Activated T-helper 9 cell treated with anti-CD3 and anti-CD28 coated beads, Interleukin-2, amount 50 U/mL, for 16 hours (primary cell): ENCODE measurements at places on chromosomes 5 and 9.

DNA sequence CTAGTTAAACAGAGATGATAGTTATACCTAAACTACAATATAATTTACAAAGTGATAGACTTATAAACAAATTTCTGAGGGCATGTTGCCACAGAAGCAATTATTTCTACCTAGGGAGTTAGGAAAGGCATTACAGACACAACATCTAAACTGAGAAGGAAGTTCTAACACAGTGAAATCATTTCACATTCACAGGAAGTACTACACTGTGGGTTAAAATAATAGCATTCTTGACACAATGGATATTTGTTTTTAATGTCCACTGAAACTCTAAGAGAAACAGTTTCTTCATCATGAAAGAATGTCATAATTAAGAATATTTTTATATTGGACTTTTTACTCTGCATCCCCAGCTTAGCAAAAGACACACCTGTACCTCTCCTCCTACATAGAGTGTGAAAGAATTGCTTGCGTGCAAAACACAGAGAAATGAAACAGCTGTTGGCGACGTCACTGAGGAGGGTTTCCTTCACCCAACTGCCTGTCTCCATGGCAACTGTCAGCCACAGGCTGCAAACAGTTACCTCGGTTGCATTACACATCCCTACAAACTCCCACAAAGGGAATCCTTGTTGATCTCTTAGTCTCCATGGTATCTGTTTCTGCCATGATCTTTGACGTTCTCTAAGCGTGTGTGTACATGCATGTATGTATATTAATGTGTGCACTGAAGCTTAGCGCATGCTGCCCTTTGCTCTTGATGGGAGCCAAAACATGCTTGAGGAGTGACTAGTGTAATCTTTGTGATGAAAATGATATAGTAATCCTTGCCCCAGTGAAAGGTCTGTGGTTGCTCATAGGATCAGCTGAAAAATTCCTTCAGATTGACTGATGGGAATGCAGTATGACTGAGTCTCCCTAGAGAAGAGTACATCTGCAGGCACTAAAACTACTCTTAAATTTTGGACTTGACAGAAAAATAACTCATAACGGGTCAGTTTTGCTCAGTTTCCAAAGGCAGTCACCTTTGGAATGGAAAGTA is 168.5 kb downstream of the ACTL7B start:
- DNase-seq = no peak

GRCh38 chr5:31495336-31495735 is 36.6 kb downstream of the DROSHA start:
- no peak for DNase-seq

- no peak for DNase-seq
These were observed 243.9 kb downstream of the ARL15 start for GRCh38 chr5:54066433-54066832.

GRCh38 chr5:171646102-171647042 is 139.2 kb upstream of the SMIM23 start:
- no peak for DNase-seq

- no peak for DNase-seq
These were observed 84.0 kb upstream of the SLC25A48 start for GRCh38 chr5:135750506-135750905.

DNA sequence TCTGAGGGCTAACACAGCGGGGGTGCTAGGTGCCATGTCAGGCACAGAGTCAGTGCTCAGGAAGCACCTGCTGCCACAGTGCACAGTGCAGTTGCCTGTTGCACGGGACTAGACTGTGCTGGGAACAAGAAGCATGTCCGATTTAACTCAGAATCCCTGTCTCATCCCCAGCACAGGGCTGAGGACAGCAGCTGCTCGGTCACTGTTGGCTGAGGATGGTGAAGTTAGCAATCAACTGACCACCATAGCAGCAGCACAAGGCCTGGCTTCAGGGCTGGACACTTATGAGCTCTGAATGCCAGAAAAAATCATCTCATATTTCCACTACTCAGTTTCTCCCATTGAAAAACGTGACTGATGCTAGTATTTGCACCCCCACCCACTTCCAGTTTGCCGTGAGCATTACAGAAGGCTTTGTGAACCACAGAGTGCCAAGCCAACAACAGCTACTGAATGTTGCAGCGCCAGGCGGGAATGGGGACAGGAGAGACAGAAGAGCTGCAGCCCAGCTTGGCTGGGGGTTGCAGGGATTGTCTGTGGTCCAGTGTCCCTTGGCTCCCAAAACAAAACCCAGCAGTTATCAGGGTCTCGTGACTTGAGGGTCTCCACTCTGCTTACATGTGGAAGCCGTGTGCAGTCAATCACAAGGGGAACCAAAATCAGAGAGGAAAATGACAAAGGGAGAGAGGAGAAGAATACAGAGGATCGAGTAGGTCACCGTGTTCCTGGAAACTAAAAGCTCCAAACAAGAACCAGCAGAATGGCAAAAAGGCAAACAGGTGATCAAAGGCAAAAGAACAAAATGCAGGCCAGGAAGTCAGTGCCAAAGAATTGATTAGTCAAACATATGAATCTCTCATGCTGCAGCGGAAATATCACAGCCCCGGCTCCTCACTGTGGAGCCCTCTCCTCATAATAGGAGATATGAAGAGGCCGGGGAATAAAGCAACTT is 155.6 kb downstream of the CRB2 start:
- DNase-seq = no peak

DNA sequence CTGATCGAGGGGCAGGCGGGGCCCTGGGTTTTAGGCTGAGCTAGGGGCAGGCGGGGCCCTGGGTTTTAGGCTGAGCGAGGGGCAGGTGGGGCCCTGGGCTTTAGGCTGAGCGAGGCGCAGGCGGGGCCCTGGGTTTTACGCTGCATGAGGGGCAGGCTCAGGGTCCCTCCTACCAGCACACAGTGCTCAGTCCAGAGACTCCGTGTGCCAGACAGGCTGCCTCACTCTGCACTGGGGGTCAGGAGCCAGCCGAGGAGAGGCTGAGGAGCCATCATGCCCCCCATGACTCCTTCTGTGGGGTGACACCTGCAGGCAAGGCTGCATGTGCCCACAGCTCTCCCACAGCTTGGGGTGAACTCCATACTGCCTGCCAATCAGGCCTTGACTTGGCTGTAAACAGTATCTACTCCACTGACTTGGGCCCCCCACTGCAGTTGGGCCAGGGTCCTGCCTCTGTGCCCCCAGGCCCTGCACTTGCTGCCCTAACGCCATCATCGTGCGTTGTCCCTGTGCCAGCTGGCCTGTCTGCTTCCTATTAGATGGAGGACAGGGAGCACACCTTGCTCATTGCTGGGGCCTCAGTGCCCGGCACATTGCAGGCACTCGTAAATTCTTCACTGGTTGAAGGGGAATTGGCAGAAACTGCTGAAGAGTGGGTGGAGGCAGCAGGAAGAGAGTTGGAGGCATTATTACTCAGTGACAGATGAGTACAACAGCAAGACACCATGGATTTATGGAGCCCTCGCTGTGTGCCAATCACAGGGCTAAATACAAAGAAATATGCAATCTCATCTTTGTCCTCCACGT is 78.6 kb downstream of the AMBP start:
- DNase-seq = no peak

- DNase-seq = no peak
These were observed 72.3 kb upstream of the RAD23B start for GRCh38 chr9:107210775-107211174.

DNA sequence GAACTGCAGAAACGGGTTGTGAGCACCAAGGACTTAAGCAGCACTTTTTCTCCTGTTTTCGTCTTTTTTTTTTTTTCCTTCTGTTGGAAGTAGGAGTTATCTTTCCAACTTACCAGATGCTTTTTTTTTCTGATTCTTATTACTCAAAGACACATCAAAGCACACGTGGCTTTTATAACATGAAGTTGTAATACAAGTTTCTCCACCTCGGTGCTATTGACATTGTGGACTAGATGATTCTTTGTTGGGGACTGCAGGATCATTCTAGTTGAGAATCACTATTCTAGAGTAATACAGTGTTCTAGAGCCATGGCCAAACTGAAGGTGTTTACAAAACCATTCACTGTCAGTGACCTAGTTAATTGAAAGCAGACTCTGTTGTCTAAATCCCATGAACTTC is 51.5 kb downstream of the MYO10 start:
- DNase-seq = no peak
